ENCODE measurements at places on chromosomes 6 and 20.

- no peak for DNase-seq
These were observed 42.1 kb upstream of the SYNCRIP start for GRCh38 chr6:85684809-85685171.

DNA sequence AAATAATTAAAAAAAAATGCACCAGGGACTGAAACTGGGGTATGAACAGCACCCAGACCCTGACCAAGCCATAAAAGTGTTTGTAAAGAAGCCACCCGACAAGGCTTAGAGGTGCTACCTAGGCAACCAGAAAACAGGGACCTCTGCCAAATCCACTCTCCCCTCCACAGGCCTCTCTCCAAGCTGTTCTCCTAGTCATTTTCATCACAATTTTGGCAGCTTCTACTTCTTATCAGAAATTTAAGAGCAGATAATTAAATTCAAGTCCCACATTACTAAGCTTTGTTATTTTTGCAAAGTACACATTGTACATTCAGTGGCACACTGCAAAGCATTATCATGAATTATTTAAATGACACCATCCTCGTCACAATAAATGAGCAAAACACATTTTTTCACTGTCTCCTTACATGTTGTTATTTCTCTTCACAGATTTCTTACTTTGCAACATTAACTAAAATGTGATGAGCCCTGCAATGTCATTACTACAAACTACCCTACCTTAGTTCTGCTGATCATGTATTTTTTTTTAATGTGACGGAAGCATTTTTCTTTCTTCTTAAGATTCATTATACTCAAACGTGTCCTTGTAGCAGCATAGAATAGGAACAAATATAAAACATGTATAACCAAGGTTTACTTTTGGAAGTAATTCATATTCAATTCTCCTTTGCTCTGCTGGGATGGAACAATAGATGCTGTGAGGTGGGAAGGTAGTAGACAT lies 38.1 kb downstream of the ECT2L start:
- DNase-seq: no peak

DNA sequence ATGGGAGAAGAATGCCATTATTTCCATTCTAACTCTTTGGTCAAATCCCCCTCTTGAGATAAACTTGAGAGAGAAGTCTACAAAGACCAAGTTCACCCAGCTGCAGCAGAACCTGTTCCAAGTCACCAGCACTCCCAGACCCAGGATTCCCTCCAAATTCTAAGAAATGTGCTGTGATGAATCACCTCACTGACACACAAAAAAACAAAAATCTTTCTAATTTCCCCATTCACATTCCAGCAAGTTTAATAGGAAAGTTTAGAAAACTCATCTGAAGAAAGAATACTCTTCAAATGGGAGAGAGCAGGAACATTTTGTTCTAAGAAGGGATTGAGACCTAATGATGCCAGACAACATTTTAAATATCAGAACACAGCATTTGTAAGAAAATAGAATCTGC lies 213.6 kb upstream of the PLCB4 start:
- DNase-seq: no peak

DNA sequence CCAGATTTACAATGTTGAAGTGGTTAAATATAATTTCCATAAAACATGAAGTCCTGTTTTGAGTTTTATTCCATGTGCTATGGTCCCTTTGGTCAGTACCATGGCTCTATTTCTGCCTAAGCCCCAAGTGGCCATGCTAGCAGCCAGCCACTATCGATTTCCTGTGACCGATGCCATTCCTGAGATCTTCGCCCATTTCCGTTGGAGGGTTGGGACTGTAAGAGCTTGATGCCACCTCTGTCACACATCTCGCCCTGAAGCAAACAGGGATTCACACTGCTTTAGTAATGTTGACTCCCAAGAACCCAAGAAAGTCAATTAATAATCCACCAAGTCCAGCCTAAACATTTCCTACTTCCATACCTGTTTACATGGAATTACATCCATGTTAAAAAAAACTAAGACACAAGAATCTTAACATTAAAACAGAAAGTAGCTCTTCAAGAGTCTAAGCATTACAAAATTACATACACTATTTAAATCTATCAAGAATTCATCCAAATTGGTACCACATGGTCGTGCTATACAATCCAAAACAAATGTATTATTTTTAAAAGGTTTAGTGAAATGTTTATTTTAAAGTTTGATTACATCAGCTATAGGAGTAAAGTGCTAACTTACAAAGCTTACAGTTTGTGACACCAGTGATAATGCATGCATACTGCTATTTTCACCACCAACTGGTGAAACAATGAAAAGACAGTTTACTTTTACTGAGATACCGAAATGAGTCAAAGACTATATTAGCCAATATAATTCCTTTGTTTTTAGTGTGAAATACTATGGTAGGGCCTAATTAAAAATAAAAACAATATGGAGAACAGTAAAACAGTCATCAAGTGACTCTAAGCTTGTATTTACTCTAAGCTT lies 2.5 kb downstream of the RBM39 start:
- no peak for DNase-seq

DNA sequence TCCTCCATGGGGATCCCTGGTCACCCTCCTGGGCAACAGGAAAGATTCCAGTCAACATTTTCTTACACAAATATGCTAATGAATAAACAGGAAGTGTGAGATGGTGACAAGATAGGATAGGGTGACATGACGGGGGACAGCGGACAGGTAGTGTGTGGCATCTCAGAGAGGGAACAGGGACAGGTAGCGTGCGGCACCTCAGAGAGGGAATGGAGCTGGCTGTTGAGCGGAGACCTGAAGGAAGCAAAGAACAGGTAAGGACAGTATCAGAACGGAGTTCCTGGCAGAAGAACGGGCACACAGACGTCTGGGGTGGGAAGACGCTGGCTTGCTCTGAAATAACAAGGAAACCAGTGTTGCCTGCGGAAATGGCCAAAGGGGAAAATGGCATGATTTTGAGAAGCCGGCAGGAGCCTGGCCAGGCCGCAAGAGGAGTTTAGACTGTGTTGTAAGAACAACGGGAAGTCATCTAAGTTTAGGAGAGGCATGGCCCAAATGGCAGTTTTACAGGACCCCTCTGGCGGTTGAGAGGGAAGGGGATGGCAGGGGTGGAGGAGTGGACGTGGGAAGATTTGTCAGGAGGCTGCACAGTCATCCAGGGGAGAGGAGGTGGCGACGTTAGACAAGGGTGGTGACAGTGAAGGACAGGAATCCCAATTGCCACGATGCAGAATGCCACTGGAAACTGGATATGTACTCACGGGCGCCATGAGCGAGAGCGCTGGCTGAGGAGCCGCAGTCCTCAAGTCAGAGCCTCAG lies 111.6 kb downstream of the JPH2 start:
- DNase-seq: no peak

DNA sequence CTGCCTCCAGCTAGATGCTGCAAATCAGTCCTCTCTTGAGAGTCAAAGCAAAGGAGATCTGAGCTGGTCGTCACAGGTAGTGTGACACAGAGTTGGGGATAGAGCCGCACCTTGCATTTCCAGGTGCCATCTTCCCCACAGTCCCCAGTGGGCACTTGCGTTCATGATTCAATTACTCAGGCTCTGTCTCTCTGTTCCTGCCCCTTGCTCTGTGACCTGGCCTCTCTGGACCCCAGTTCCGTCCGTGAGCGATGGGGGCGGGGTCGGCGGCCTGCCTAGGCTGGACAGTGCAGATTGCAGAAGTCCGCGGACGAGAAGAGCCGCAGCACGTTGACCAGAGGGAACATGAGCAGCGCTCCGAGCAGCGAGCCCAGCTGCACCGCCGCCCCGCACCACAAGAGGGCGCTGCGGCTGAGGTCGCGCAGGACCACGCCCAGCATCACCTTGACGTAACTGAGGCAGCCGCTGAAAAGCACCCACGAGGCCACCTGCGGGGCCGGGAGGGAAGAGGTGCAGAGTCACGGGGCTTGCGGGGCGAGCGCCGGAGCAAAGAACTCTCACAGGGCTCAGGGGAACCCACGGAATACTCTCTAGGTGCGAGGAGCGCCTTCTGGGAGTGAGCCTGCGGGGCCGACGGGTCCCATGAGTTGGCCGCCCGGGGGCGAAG lies 7.4 kb downstream of the SLC52A3 start:
- DNase-seq: no peak

DNA sequence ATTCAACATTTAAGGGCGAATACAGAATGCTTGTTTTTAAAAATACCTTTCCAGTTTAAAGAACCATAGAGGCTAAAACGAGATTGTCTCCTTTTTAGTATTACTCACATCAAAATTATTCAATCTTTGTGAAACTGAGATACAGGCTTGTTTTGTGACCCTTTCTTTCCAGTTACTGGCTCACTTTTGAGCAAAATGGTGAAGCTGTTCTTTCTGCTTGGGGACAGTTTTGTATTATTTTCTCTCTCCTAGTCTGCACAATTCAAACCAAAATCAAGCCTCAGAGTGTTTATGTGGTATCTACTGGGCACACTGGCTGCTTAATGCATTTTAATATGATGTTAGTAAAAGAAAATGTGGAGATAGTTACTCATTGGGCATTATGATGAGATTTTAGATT lies 36.5 kb downstream of the HIVEP1 start:
- no peak for DNase-seq

DNA sequence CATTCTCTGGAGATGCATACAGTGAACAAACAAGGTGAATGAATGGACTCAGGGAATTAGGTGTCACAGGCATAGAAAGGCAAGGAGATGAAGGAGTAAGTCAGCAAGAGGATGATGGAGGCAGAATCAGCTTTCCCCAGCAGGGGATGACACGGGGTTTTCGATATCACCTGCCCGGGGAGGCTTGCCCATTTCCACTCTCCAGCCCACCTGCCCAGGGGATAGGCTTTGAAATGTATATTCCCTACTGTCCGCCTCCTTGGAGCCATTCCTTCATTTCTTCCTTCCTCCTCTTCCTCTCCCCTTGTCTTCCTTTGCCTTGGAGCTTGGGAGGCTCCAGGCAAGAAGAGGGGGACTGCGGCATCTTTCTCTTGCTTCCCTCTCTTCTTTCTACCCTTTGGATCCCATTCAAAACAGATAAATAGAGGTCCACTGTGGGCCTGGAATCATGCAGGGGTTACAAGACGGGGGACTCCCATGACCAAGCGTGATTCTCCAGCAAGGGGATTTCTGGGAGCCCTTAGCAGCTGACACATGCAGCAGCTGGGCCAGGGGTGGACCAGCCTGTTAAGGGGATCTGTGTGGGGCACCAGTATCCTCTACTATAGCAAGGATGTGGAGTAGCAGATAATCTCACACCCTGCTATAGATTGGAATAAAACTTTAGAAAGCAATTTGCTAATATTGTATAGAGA lies 23.5 kb upstream of the RNF24 start:
- peak; percentile 34 for DNase-seq
